ENCODE measurements at places on chromosomes 13 and 19. TPM values are rescaled to one million over a fixed set of nuclear protein-coding genes. Genes with fewer than 3 reads are reported as not detected.

Gene POU2F2
- total RNA-seq, result 2.6 TPM

DNA sequence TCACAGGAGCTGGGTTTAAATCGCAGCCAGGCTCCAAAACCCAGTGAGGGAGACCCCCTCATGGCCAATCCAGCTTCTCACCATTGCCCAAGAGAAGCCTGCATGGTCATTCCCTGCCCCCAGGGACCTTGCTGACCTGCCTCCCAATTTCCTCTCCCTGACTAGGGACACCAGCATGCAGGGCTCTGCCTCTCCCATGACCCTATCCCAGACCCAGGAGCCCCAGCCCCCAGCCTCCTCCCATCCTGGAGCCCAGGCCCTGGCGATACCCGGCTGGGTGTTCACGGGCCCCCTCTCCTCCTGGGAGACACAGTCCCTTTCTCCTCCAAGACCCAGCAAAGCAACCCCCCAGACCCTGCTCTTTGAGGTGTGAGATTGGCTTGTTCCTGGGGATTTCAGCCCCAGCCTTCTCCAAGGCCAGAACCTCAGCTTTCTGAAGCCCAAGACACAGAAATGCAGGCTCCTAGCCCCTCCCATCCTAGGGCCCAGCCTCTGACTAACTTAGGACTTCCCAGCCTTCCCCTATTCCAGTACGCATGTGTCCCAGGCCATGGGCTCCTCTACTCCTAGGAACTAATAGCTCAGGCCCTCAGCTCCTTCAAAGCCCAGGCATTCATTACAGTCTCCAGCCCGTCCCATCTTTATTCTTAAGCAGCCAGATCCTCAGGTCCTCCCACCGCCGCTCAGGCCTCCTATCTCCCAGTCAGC is 1.1 kb downstream of the GYS1 start:
- H3K27ac ChIP-seq, result no peak overlapping the region
- H3K4me3 ChIP-seq, result peak overlapping the region; percentile 100
- H3K4me1 ChIP-seq, result peaks cover 4% of the 10 kb centered on the region

DNA sequence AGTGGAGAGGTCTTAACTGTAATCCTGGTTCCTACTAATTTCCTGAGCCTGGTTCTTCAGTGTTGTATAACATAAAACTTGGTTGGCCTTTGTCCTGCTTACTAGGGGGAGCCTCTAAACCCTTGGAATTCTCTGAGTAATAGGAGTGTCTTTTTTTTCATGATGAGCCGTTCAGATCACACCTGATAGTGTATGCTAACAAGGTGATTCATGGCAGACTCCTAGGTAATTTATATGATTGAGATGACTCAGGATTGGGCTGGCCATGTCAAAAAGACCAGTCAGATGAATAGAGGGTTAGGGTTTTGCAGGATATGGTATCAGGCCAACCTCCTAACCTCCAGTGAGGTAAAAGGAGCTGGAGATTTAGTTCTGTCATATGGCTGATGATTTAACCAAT is 135.8 kb upstream of the KLF12 start:
- DNase-seq, result no peak
- no peaks in the 10 kb centered on the region for H3K4me1 ChIP-seq
- H3K27me3 ChIP-seq, result no peaks in the 10 kb centered on the region

DNA sequence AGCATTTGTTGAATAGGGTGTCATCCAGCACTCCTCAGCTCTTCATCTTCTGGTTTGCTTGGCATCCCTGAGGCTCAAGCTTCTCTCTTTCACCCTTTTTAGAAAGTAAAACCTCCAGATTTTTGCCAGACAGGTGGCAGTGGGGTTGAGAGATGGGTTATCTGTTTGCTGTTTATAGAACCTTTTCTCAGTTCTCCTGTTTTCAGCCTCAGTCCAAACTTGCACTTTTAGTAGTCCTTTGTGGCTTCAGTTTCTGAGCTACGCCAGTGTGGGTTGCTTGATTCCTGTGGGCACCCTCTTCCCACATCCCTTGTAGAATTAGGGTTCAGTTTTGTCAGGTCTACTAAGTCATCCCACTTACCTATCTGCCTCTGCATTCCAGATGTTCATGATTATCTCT is 147.9 kb downstream of the PAN3 start:
- peaks cover 89% of the 10 kb centered on the region for H3K36me3 ChIP-seq
- H3K27ac ChIP-seq, result no peak overlapping the region
- no peak overlapping the region for H3K4me3 ChIP-seq

Measured in endodermal cell (in vitro differentiated cells).